Activated T-cell treated with anti-CD3 and anti-CD28 coated beads for 1 hour (primary cell): ENCODE measurements at places on chromosomes 5 and 9.

DNA sequence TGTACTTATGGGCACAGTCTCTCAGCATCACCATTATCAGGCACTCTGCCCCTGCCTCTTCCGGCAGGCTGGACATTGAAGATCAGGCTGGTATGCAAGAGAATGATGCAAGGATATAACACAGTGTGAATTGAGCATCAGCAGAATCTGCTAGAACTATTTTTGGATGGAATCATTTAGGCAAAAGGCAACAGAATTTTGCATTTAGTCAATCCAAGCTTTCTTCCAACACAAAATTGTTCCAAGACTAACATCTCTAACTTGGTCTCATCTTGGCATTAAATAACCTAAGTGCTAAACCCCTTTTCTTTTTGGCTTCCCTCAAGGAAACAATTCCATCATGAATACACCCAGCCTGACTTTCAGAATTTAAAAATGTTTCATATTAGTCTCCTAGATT, 339.9 kb downstream of the PRELID2 start:
- no peak for DNase-seq

- DNase-seq: no peak
Measured at GRCh38 chr9:105421154-105421553, 26.7 kb upstream of the FSD1L start.

- no peak for DNase-seq
Measured at GRCh38 chr5:58542709-58543108, 40.2 kb upstream of the RAB3C start.

- no peak for DNase-seq
Measured at GRCh38 chr5:172436078-172436878, 18.0 kb downstream of the SH3PXD2B start.

DNA sequence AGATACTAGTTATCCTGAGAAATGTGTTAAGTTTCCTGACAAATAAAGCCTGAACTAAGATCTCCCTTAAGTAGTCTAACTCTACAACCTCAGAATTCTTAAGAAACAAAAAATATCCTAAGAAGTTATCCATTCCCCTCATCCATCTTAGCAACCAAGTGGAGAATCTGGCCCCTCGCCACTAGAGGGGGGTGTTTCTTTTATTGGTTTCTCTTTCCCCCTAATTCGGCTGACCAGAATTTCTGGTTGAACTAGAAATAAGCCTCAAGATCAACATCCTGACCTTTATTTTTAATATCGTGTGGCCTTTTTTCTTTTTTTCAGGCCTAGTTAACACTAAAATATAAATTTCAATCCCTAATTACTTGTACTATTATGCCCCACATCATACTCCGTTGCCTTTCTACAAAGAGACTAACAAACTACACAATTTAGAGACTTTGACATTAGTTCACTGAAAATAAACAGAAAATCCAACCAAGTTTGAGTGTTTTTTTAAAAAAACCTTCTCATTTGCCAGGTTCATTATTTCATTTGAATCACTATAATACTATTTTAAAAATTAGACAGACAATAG, 14.3 kb upstream of the NR4A3 start:
- peak; percentile 57 for DNase-seq
